ENCODE measurements at places on chromosomes 6 and 20.

GRCh38 chr20:43658723-43659419 is 8.0 kb upstream of the MYBL2 start:
- DNase-seq: no peak

- no peak for DNase-seq
These were observed 28.4 kb downstream of the GPX6 start for GRCh38 chr6:28486988-28487742.

DNA sequence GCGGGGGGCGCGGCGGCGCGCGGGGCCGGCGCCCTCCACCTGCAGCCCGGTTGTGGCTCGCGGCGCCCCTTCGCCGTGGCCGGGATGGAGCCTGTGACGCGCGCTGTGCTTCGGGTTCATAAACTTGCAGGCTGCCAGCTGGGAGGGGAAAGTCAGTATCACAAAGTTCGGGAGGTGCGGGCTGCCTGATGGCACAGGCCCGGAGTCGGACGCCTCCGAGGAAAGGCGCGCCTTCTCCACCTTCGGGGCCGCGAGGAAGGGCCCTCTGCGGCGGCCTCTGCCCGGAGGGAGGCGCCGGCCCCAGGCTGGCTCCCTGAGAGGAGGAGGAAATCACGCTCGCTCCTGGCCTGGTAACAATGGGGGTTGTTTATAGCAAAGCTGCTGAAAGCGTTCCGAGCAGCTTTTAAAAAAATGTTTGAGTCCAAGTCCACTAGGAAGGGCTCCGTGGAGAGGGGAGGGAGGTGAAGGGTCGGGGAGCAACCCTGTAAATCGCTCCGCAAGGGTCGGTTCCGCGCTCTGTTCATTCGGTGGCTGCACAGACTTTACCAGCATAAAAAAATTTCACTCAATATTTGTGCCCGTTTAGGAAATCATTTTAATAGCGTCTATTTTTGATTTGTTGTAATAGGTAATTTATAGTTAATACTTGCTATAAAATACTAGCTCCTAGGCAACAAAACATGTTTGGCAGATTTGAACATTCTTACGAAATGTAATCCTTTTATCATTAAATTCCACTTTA is 1.0 kb downstream of the AFDN start:
- DNase-seq: no peak

DNA sequence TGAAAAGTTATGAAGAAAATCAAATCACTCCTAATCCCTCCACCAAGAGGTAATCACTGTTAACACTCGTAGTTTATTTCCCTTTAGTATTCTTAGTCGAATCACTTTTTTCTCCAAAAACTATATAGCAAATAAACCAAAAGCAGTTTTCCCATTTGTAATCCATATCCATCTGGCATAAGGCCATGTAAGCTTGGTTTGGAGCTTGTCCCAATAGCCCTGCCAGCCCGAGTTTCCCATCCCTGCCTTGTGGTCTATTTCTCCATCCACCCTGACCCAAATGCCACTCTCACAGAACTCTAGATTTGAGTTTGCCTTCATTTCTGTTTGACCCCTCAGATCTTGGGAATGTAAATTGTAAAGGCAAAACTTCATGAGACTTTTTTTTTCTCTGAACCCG is 71.8 kb upstream of the DSP start:
- DNase-seq: no peak

DNA sequence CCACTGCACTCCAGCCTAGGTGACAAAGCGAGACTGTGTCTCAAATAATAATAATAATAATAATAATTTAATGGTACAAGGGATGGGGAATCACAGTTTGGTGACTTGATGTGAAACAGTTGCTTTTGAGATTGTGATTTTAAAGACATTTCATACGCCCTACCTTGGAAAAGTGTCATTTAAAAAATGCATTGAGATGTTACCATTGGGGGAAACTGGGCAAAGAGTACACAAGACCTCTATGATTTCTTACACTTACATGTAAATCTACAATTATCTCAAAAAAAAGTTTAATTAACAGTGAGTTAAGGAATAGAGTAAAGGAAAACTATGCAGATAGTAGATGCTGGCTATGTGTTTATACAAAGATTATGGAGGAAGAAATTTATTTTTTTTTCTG is 22.3 kb downstream of the ADTRP start:
- no peak for DNase-seq

- DNase-seq: no peak
These were observed 498.7 kb downstream of the PREX1 start for GRCh38 chr20:48329031-48329615.

DNA sequence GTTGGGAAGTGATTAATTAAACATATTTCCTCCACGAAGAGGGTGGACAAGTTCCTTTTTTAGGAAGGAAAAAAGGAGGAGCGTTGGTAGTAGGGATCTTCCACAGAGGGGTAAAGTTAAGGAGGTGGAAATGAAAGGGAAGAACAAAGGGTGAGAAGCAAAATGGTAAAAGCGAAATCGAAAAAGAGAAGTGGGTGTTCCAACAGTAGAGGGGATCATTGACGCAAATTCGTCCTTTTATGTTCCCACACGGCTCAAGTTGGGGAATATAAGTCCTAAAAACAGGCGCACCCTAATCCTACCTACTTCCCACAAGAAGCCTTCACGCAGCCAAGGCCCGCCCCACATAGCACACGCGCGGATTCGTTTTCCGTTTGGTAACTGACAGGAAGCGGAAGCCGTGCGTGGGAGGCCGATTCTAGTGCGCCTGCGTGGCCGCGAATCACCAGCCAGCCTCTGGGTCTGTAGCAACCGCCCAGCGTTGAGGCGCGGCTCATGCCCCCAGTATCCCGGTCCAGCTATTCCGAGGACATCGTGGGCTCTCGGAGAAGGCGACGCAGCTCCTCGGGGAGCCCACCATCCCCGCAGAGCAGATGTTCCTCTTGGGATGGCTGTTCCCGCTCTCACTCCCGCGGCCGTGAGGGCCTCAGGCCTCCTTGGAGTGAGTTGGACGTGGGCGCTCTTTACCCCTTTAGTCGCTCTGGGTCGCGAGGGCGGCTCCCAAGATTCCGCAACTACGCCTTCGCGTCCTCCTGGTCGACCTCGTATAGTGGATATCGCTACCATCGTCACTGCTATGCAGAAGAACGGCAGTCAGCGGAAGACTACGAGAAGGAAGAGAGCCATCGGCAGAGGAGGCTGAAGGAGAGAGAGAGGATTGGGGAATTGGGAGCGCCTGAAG is at the start of gene NKAPL:
Gene NKAPL (plus strand): TSS at position 421 of the 901 bp plus-strand sequence. CDS start 75 bp downstream, at position 496.
- DNase-seq: no peak

- no peak for DNase-seq
These were observed 146.5 kb upstream of the COL21A1 start for GRCh38 chr6:56393615-56394612.

GRCh38 chr6:144327081-144327480 is 41.9 kb downstream of the UTRN start:
- no peak for DNase-seq

DNA sequence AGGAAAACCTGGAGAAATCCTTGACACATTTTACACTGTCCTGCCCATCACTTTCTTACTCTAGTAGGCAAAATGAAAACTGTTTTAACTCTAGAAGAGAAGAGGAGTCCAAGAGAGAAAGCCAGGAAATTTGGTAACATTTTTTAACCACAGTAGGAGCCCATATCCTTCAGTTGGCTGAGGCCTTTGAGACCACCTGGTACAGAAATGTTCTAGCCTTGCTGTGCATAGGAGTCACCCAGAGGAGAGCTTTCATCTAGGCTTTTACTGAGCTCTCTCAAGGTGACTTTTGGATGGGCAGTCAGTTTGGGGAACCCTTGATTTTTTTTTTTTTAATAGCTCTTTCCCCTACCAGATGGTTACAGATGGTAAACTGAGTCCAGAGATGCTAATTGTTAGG is 25.0 kb downstream of the LRRN4 start:
- no peak for DNase-seq

GRCh38 chr6:135114355-135115145 is 59.9 kb upstream of the HBS1L start:
- DNase-seq: no peak

DNA sequence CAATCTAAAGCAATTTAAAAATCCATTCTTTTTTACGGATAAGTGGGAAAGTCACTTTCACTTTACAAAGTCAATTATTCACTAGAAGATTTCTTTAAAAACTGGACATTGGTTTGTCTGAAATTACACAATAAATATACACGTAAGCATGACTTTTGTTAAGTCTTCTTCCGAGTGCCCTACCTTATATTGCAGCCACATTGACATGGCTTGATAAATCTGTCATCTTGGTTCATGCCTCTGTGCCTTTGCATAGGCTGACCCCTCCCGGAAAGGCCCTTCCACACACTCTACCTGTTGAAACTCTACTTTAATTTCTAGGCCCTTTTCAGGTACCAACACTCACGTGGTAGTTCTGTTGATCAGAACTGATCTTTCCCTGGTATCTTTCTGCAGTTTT is 104.1 kb downstream of the SH3BGRL2 start:
- DNase-seq: no peak

GRCh38 chr6:162580619-162581018 is 146.9 kb downstream of the PRKN start:
- no peak for DNase-seq

DNA sequence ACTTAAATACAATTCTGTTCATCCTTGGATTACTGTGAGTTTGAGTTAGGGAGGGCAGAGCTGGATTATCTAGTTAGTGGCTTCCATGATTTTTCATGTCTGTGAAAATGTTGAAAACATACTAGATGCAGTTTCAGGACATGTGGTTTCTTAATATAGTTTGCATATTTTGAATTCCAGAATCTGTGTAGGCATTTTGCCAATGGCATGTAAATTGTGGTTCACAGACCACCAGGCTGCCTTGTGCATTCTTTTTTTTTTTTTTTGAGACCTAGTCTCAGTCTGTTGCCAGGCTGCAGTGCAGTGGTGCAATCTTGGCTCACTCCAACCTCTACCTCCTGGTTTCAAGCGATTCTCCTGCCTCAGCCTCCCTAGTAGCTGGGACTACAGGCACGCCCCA is 42.8 kb downstream of the CDC5L start:
- no peak for DNase-seq

DNA sequence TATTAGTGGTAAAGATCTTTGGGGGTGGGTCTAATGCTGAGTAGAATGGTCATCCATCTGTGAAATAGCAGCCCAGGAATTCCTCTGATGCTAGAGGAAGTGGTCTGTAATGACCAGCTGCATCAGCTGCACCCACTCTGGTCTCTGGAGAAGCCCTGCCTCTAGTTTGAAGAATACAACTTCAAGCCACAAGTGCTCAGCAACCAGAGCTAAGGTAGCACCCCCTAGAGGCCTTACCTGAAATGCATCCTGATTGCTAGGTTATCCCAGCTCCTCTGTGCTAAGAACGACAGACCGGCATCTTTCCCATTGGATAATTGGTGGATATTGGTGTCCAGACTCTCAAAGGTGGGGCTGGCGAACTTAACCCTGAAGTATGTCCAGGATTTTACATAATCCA is 58.2 kb downstream of the DNAH8 start:
- DNase-seq: no peak

GRCh38 chr6:161163466-161164181 is 110.2 kb downstream of the AGPAT4 start:
- no peak for DNase-seq

DNA sequence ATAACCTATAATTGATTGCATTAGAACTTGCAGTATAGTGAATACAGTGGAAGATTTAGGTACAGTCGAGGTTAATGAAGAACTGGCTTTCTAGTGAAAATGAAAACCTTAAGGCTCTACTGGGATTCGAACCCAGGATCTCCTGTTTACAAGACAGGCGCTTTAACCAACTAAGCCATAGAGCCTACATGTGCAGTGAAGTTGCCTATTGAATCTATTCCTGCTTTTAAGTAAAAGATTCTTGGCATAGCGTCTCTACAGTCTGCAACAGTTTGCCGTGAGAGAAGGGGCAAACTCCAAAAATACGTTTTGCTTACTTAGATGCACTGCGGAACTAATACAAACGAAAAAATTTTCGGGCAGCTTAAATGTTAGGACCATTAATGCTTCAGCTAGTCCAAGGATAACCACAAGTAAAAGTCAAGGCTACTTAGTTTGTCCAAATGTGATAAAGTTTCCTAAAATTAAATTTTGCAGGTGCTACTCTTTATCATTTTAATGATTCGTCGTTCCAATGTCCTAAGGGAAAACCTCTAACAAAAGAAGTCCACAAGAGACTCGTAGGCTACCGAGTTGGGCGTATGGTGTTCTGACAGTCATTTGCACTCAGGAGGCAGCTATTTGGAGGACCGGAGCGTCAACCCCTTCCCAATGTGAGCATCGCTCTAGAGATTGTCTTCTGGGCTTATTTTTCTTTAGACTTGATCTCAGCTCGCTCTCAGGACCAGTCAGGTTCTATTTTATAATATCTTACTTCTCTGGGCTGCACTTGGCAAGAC is 31.3 kb upstream of the ZSCAN23 start:
- peak; percentile 32 for DNase-seq

GRCh38 chr6:138979365-138979764 is 8.7 kb downstream of the REPS1 start:
- DNase-seq: no peak

GRCh38 chr20:38536310-38536709 is 44.7 kb upstream of the ADIG start:
- no peak for DNase-seq

GRCh38 chr6:44253307-44254101 is 3.8 kb downstream of the SLC35B2 start:
- peak; percentile 19 for DNase-seq

- no peak for DNase-seq
These were observed 29.7 kb downstream of the CEBPB start for GRCh38 chr20:50220093-50220893.

DNA sequence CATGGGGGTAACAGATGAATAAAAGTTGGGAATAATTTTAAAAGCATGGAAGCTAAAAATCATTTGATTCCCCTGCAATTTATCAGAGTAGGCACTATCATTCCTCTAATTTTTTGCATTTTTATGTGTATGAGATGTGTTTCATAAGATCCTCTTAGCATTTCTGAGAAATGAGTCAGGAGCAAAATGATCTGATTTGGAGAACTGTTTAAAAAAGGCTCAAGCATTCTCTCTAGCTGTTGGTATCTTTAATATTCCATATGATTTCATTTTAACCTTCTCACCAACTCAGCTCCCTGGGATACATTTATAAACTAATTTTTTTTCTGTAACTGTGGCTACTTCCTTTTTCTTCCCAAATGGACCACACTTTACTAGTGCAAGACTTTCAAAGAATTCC is 60.9 kb downstream of the MCHR2 start:
- DNase-seq: no peak

DNA sequence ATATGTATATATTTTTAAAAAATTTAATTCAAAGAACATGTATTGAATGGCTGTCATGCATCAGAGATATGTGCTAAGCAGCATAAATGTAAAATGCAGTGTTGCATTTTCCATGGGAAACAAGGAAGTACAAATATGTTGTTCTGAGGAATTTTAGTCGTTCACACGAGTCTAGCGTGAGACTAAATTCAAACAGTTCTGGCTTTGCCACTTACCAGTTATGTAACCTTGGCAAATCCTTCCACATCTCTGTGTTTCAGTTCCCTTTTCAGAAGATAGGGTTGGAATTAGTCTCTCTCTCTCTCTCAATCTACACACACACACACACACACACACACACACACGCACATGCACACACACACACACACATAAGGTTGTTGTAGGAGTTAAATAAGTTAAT is 305.4 kb downstream of the UTRN start:
- DNase-seq: no peak

GRCh38 chr6:24378473-24379097 is 20.7 kb upstream of the DCDC2 start:
- DNase-seq: no peak
